Retina (tissue), 1 donor: ENCODE measurements at places on chromosomes 11 and 22.

- DNase-seq: no peak
Observed at GRCh38 chr11:112871909-112872500, 89.2 kb upstream of the NCAM1 start.

DNA sequence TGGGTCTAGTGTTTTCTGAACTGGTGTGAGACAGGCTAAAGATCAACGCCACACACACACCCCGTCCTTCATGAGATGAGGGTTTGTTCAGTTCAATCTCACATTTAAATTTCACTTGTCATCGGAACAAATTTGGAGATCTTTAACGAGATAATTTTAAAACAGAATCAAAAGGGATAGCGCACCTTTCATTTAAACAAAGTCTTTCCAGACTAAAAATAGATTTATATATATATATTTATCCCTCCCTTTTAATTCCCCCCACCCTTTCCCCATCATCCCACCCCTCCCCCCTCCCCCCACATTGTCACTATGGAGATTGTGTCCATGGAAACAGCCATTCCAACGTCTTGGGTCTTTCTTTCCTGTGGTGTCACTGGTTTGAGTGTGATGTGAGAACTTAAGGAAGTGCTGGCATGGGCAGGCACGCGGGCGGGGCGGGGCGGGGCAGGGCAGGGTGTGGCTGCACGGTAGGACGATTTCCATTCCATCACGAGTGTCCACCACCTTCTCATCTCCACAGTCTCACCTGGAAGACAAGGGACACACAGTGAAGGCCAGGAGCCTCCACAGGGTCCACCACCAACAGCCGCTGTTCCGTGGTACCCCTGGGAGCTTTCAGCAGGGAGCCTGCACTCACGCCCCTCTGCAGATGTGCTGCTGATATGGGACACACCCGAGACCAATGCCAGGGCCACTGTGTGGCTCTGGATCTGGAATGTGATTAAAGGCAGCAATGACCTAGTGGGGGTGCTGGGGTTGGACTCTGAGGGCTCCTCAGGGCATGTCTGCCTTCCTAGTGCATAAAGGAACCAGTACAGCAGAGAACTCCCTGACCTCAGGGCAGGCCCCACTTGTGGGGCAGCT, 30.5 kb upstream of the CYP2D6 start:
- no peak for DNase-seq

GRCh38 chr11:2990617-2991451, 1.3 kb downstream of the NAP1L4 start:
- no peak for DNase-seq

- peak; percentile 80 for DNase-seq
Observed at GRCh38 chr22:24952837-24953383, 394 bp downstream of the KIAA1671 start.

DNA sequence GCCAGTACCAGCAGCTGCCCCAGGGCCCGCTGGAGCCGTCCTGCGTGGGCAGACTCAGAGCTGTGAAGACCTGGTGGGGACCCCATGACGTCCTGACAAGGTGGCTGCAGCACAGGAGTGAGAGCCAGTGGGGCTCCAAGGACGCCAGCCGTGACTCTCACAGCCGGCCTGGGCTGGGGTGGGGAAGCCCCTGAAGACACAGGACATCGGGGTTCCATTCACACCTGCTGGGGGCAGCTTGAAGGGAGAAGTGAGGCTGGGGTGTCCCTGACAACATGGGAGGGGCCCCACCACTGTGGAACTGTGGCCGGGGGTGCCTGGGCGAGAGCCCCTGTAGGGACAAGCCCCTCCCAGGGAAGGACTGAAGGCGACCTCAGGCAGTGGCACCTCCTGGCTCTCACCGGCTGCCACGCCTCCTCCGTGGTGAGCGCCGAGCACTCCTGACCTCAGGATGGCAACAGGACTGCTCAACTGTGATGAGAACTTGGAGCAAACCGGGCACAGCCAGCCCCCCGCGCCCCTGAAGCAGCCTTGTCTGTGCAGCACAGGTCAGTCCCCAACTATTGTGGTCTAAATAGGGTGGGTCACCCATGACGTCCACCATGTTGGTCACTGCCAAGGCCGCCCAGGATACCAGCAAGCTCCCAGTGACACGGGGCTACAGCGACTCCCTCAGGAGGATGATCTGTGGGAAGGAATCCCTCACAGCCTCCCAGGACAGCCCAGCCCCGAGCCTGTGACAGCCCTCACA, 22.7 kb upstream of the IL17REL start:
- DNase-seq: no peak

DNA sequence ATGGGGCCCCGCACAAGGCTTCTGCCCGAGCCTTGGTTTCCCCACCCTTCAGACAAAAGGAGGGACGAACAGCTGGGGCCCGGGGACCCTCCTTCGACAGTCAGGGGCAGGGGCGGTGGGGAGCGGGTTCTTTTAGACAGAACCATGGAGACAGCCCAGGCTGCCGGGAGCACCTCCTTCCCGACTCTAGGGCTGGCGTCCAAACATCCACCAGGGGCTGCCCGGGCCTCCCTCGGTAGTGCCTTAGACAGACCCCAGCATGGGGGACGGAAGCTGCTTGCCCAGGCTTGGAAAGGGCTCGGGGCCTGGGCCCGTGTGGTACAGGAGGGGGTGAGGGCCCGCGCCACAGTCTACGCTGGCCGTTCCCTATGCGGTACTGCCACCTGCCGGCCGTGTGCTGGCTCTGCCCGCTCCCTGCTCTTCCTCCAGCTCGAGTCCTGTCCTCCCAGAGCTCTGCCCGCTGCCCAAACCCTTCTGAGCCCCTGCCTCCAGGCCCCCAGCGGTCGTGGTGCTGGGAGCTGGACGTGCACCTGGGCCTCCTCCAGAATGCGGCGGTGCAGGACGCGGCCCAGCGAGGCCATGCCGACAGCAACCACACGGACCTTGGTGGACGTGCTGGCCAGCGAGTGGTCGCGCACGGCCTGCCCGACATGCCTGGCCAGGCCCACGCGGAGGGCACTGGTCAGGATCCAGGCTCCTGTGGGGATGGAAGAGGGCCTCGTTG, 20.1 kb downstream of the TSSC4 start:
- peak; percentile 94 for DNase-seq

DNA sequence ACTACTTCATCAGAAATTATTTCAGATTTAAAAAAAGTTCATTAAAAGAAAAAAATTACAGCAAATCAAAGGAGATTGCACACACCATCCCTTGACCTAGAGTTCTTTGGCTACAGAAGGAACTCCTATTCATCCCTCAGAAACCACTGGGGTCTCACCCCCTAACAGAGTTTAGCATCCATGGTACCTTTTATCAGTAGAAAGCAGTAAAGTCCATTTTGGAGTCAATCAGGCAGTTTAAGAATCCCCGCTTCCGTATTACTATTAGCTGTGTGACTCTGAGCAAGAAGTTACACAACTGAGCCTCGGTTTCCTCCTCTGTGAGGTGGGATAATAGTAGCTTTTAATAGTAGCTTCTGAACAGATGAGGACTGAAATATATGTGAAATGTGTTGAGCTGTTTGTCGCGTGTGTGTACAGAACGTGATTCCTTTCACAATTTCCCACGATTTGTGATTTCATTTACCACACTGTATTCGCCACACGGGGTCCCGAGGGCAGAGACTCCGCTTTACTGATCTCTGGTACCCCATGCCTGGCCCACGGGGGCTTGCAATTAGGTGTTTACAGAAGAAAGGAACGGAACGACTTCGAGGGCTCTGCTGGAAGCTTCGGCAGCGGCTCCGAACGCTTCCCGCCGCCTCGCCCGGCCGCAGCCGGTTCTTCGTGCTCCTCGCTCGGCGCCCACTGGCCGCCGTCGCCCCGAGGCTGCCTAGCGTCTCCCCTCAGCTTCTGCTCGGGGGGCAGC, 72.5 kb upstream of the ZBED5 start:
- DNase-seq: no peak

DNA sequence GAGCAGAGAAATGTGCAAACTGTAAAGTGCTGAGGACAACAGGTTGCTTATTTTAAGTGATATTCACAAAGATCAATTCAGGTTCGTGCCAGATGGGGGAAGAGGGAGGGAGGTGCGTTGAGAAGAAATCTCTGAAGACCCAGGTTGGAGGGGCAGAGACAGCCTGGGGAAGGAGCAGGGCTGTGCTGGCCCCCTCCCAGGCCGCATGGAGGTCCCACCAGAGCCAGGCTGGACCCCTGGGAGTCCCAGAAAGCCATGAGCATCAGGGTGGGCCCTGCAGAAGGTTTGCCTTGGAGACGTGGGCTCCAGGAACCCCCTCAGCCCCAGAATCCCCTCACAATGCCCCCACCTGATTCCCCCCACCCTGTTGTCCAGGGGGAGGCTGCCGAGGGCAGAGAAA, 47.4 kb downstream of the IGLL1 start:
- no peak for DNase-seq

DNA sequence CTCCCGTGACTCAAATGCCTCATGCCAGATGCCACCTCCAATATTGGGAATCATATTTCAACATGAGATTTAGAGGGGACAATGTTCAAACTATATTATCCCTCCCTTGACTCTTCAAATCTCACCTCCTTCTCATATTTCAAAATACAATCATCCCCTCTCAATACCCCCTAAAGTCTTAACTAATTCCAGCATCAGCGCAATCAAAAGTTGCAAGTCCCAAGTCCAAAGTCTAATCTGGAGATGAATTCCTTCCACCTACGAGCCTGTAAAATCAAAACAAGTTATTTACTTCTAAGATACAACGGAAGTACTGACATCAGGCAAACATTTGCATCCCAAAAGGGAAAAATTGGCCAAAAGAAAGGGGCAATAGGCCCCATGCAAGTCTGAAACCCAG, 67.2 kb upstream of the SC5D start:
- no peak for DNase-seq

- DNase-seq: no peak
Observed at GRCh38 chr11:69211540-69211919, 55.8 kb downstream of the SMIM38 start.

DNA sequence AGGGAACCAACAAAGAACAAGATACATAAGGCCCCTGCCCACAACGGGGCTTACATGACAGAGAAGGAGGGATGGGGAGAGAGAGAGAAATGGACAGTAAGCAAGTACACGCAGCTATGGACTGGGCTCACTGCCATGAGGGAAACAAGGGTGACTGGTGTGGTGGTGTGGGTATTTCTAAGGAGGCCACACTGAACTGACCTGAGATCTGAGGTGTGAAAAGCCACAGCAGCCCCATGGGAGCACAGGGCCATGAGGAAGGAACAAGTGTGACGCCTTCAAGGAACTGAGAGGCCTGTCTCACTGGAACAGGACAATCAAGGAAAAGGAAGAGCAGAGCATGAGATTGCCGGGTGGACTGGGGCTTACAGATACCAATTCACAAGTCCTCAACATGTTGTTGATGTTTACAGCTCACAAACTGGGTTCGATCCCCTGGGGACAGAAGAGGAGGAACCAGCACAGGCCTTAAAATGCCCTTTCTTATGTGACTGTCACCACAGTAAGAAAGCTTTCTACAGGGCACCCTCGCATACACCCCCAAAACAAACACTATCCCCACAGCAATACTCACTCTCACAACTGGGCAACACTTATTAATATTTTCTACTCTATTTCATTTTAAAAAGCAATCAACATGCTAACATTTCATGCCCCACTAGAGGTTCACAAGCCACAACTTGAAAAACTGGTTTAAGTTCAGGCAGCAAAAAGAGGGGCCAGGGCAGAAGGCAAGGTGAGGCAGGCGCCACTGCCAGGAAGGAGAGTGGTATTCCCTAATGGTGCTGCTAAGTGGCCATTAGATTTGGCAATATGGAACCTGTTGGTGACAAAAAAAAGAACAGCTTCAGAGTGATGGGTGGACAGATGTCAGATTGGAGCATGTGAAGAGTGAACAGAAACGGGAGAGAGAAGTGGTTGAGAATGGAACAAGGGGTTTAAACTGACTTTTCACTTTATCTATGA, 39.1 kb downstream of the TCIRG1 start:
- no peak for DNase-seq

- no peak for DNase-seq
Observed at GRCh38 chr11:62035293-62035692, 67.9 kb upstream of the FTH1 start.

DNA sequence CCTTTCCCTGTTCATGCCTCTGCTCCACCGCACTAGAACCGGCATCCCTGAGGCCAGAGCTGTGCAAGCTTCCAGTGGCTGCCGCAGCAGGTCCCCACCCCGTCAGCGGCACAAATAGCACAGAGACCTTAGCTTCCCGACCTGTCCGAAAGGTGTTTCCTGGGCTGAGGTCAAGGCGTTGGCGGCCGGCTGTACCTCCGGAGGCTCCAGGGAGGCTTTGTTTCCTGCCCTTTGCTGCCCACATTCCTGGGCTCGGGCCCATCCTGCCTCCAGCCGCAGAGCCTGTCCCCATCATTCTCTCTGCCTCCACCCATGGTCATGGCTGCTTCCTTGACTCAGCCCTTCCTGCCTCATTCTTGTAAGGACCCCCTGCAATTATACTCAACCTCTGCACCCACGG, 31.2 kb downstream of the ARHGAP8 start:
- no peak for DNase-seq

DNA sequence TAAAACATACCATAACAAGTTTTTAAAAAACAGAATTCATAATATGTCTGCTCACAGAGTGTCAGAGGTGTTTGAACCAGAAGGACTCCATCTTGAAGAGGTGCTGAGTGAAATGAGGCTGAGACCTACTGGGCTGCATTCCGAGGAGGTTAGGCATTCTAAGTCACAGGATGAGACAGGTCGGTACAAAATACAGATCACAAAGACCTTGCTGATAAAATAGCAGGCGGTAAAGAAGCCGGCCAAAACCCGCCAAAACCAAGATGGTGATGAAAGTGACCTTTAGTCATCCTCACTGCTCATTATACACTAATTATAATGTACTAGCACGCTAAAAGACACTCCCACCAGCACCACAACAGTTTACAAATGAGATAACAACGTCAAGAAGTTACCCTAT, 116.4 kb downstream of the ARHGAP32 start:
- no peak for DNase-seq

DNA sequence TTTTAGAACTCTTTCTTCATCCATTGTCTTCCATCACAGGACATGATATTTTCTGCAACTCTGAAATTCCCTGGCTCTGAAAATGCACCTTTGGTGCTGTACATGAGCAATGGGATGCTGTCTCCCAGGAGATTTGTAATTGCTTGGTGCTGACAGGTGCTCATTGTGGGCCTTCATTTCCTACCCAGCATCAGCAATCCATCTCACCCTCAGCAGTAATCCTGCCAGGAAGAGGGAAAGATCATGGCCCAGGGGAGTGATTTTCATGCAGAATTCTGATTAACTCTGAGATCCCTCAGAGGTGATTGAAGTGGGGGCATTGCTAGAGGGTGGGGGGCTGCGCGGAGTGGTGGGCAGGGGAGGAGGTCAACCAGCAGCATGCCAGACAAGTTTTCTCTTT, 651.7 kb downstream of the NELL1 start:
- DNase-seq: no peak
